Suprapubic skin (tissue), 4 donors: ENCODE measurements at places on chromosomes 16 and 17.
A peak's percentile ranks its signal among the peaks of the same experiment; 100 is the strongest.

- H3K27me3 ChIP-seq: peaks cover 31% of the 10 kb centered on the region
- no peak overlapping the region for H3K4me3 ChIP-seq
- H3K4me1 ChIP-seq: no peaks in the 10 kb centered on the region
- no peak overlapping the region for H3K27ac ChIP-seq
- no peak for DNase-seq
These were observed 215.3 kb downstream of the C16orf95 start for GRCh38 chr16:87101903-87102302.

- no peaks in the 10 kb centered on the region for H3K36me3 ChIP-seq
- H3K27me3 ChIP-seq: peaks cover 23% of the 10 kb centered on the region
- H3K4me1 ChIP-seq: no peaks in the 10 kb centered on the region
- H3K4me3 ChIP-seq: no peak overlapping the region
- DNase-seq: no peak
- no peak overlapping the region for H3K27ac ChIP-seq
These were observed 147.4 kb upstream of the RPH3AL start for GRCh38 chr17:499951-500461.

- no peak overlapping the region for H3K27ac ChIP-seq
- H3K36me3 ChIP-seq: no peaks in the 10 kb centered on the region
- H3K4me1 ChIP-seq: no peaks in the 10 kb centered on the region
- no peaks in the 10 kb centered on the region for H3K27me3 ChIP-seq
- DNase-seq: no peak
These were observed 8.1 kb downstream of the HSF5 start for GRCh38 chr17:58480090-58480489.

DNA sequence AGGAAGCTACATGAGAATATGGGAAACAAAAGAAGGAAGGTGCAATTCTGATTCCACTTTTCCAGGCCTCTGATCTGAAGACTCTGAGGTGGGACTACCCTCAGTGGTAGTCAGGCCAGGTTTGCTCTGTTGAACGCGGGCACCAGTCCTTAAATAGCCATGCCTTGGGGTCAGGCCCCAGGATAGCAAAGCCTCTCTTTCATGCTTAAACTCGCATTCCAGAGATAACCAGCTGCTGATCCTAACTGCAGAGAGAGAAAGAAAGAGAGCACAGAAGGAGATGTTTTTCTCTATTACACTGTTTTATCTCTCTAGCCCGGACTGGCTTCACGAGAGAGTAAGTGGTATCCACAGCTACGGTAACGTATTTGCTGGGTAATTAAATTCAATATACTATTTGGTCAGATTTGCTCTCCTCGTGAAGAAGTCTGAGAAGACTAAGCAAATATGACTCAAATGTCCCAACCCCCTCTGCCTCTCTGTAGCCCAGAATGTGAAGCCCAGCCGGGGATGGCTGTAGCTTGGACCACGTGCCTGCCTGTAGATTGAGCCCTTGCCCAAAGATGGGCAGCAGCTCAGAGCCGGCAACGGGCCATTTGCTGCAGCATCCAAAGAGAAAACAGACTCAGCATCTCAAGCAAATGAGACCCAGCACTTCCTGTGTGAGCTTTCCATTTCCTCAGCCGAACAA, 122.2 kb downstream of the SMG6 start:
- no peaks in the 10 kb centered on the region for H3K27me3 ChIP-seq
- peaks cover 19% of the 10 kb centered on the region for H3K36me3 ChIP-seq
- H3K27ac ChIP-seq: peak overlapping the region; percentile 31
- peaks cover 65% of the 10 kb centered on the region for H3K4me1 ChIP-seq

DNA sequence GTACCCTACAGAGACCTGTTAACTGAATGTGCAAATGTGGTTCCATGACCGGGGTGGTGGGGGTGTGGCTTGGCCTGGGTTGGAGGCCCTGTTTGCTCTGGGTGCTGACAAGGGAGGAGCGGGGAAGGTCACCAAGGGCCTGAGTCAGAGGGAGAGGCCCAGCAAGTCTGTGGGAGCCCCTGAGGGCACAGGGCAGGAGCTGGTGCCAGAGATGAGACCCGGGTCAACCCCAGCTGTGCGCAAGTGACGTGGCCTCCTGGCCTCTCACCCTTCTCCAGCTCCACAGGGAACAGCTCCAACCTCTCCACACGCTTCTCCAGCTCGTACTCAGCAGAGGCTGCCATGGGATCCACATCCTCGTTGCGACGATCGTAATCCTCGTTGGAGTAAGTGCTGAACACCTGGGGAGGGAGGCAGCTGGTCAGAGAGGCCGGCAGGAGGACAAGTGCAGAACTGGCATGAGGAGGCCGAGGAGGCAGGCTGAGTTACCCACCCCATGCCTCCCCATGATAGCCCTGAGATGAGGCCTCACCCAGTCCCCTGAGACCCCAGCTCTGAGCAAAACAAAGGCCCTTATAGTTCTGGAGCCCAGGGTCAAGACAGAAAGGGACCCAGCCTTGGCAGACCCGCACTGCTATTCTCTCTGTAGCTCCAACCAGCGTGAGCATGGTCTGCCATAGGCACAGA, 5.5 kb downstream of the PPP1R9B start:
- H3K27ac ChIP-seq: no peak overlapping the region
- peaks cover 53% of the 10 kb centered on the region for H3K36me3 ChIP-seq
- no peaks in the 10 kb centered on the region for H3K27me3 ChIP-seq
- DNase-seq: no peak

- no peaks in the 10 kb centered on the region for H3K36me3 ChIP-seq
- no peak overlapping the region for H3K27ac ChIP-seq
- no peak overlapping the region for H3K4me3 ChIP-seq
- H3K27me3 ChIP-seq: no peaks in the 10 kb centered on the region
These were observed 87.5 kb upstream of the DNAH17 start for GRCh38 chr17:78664476-78665386.

- no peak for DNase-seq
- no peaks in the 10 kb centered on the region for H3K36me3 ChIP-seq
- H3K4me1 ChIP-seq: no peaks in the 10 kb centered on the region
- H3K4me3 ChIP-seq: no peak overlapping the region
These were observed 184.0 kb upstream of the GSE1 start for GRCh38 chr16:85428899-85429775.

- H3K4me1 ChIP-seq: peaks cover 10% of the 10 kb centered on the region
- no peaks in the 10 kb centered on the region for H3K27me3 ChIP-seq
- H3K27ac ChIP-seq: no peak overlapping the region
- H3K4me3 ChIP-seq: no peak overlapping the region
These were observed 20.5 kb downstream of the CLEC16A start for GRCh38 chr16:10964891-10965326.

DNA sequence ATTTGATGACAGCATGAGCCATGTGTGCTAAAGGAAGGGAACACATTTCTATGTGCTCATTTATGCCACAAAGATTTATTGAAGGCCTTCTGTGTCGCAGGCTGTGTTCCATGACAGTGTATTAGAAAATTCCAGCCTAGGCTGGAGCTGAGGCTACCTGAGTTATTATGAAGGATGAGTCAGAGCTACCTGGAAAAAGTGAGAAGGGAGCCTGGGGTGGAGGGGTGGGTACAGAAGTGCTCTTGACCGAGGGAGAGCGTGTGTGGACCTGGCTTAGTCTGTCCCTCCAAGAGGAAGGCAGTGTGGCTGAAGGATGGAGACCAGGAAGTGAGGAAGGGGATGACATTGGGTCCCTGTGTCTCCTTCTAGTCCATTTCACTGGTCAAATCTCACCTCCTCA, 98.3 kb downstream of the N4BP1 start:
- H3K27ac ChIP-seq: peak overlapping the region; percentile 50
- no peak overlapping the region for H3K4me3 ChIP-seq
- peaks cover 11% of the 10 kb centered on the region for H3K4me1 ChIP-seq
